NCI-H345 (cell line): ENCODE measurements at places on chromosomes 7 and 10.

- no peak for DNase-seq
These were observed 8.2 kb upstream of the SRRM3 start for GRCh38 chr7:76193466-76193865.

- no peak for DNase-seq
These were observed 194.4 kb downstream of the CCSER2 start for GRCh38 chr10:84522612-84523462.

DNA sequence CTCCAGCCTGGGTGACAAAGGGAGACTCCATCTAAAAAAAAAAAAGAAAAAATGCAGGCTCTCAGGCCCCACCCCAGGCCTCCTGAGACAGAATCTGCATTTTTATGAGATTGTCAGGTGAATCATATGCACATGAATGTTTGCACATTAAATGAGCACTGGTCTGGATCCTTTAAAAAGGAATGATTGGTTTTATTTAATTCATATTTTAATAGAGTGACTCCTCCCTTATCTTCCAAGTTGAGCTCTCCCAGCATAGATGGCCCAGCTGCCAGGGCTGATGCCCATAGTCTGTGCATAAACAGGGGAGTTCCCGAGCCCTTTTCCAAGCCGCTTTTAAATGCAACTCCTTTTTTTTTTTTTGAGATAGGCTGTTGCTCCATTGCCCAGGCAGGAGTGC is 28.5 kb downstream of the CUX1 start:
- no peak for DNase-seq

- DNase-seq, result no peak
These were observed 199.6 kb upstream of the CELF2 start for GRCh38 chr10:10818082-10818481.

- DNase-seq, result no peak
These were observed 50.1 kb upstream of the CREB5 start for GRCh38 chr7:28362182-28362581.
